Activated naive CD4-positive, alpha-beta T cell (primary cell): ENCODE measurements at places on chromosomes 1 and 21.

- DNase-seq: no peak
These were observed 8.0 kb downstream of the PDXK start for GRCh38 chr21:43726686-43727518.

DNA sequence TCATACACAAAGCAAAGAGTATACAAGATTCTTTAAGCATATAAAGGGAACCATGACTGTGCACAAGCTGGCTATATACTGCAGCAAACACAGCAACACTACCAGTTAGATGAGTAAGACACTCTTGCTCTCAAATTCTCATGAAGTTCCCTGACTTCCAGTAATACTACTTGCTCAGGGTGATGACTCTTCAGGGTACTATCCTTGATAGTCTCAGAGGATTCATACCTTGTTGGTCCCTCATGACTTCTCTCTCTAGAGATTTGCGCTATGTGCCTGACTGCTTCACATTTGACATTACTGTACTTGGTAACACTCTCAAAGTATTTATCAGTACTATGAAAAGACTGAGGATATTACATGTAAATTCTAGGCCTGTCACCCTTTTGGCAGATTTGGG lies 159.8 kb upstream of the ZRANB2 start:
- no peak for DNase-seq

DNA sequence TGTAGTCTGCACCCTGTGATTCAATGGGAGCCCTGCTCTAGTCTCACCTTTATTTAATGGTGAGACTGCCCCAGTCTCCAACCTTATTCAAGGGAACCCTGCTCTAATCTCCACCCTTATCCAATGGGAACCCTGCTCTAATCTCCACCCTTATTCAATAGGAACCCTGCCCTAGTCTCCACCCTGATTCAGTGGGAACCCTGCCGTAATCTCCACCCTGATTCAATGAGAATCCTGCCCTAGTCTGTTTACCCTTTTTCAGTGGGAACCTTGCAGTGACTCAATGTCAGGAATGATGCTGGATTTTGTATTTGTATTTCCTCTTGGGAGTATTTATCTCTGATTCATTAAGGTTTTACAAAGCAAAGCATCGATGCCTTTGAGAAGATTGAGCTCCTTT lies 39.5 kb downstream of the TRPM2 start:
- no peak for DNase-seq

GRCh38 chr1:153561466-153561985 lies 4.1 kb downstream of the S100A2 start:
- DNase-seq: no peak
